ENCODE measurements at places on chromosomes 12 and 14.

- DNase-seq = no peak
Measured at GRCh38 chr12:41944216-41944615, 200.5 kb downstream of the GXYLT1 start.

GRCh38 chr14:69519204-69520100 lies 34.9 kb downstream of the PLEKHD1 start:
- no peak for DNase-seq

DNA sequence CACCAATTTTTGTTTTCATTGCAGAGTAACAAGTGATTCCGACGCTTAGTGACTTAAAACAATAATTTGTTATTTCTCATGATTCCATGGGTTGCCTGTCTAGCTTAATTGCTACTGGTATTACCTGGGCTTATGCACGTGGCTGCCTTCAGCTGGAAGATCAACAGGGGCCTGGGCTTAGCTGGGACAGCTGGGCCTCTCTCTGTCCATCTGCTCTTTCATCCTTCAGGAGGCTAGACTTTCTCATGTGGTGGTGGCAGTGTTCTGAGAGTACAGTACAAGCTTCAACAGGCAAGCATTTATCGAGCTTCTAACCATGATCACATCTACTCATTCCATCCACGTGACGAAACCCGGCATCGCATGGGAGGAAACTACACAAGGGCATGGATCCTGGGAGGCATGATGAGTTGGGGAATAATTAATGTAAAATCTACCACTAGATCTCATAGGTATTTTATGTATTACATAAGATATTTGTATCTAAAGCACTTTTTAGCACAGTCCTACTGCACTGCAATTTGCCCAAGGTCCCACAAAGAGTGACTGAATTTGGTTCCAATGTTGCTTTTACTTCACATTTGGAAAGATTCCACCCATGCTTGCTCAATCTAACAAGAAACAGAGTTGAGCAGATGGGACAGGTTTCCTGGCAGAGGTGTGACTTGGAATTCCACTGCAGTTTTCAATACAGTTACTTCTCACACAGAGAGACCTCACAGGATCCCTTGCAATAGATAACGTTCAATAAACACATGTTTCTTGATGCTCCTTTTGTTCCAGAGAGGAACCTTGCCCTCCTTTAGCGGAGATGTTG lies 153.1 kb upstream of the FRMD6 start:
- DNase-seq = no peak

GRCh38 chr14:65336191-65336591 lies 76.3 kb upstream of the FUT8 start:
- DNase-seq = peak; percentile 86

GRCh38 chr12:40828593-40828990 lies 136.4 kb downstream of the CNTN1 start:
- DNase-seq = no peak

GRCh38 chr12:67039995-67040860 lies 228.9 kb upstream of the CAND1 start:
- DNase-seq = no peak

GRCh38 chr12:71958056-71958455 lies 19.4 kb downstream of the TPH2 start:
- no peak for DNase-seq

GRCh38 chr12:121799156-121799841 lies 4.5 kb upstream of the SETD1B start:
- peak; percentile 92 for DNase-seq

DNA sequence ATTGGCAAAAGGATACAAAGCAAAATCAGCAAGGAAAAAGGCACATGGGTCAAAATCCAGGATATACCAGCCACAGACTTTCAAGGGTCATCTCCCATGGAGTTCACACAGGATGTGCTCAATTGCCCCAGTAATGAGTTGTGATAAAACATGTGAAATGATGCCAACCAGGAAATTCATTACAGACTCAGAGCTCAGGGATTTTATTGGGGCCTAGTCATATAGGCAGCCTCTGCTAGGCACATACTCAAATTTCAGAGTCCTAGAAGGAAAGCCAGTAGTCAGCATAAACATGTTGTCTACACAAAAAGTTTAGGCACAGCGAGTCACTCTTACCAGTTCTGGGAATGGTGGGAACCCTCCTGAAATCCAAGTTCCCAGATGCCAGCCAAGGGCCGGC lies 64.4 kb upstream of the OSBPL8 start:
- peak; percentile 57 for DNase-seq

DNA sequence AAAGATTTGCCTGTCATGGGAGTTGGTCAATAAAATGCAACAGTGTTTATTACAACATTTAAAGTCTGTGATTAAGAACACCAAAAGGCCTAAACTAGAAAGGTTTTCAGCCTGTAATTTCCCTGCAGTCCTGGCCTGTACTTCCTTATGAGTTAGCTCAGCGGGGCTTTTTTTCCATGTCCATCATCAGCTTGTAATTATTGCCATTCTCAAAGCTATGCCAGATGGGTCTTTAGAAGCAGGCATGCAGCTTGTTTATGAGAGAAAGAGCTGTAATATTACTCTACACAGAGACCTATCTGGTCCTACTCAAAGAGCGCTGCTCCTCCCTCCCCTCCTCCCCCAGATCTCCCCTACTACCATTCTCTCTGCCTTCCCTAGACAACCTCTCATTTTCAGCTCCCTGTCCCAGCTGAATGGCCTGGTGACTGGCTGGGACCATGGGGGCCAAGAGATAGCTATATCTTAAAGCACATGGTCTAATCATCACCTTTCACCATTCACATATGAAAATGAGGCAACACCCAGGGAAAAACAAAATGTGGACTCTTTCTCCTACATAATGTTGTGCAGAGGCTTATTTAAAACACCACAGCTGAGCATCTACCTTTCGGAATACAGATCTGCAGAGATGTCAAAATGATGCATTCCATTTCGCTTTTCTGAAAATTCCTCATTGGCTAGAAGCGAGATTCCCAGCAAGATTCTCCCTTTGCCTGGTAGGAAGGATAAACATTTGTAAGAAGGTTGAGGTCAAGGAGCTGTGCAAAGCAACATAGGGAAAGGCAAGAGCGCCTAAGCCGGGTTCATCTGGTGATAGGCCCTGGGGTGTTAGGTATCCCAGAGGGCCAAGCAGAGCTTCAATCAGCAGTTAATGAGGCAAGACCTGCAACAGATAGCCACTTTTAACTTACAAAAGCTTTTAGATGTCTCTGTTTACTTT lies 209.7 kb upstream of the CDKN3 start:
- DNase-seq = no peak

- DNase-seq = no peak
Measured at GRCh38 chr14:38145142-38145541, 62.6 kb upstream of the SSTR1 start.

GRCh38 chr14:100440207-100440631 lies 117.1 kb downstream of the SLC25A47 start:
- peak; percentile 51 for DNase-seq

- DNase-seq = no peak
Measured at GRCh38 chr12:109222062-109222461, 87.0 kb downstream of the FOXN4 start.

DNA sequence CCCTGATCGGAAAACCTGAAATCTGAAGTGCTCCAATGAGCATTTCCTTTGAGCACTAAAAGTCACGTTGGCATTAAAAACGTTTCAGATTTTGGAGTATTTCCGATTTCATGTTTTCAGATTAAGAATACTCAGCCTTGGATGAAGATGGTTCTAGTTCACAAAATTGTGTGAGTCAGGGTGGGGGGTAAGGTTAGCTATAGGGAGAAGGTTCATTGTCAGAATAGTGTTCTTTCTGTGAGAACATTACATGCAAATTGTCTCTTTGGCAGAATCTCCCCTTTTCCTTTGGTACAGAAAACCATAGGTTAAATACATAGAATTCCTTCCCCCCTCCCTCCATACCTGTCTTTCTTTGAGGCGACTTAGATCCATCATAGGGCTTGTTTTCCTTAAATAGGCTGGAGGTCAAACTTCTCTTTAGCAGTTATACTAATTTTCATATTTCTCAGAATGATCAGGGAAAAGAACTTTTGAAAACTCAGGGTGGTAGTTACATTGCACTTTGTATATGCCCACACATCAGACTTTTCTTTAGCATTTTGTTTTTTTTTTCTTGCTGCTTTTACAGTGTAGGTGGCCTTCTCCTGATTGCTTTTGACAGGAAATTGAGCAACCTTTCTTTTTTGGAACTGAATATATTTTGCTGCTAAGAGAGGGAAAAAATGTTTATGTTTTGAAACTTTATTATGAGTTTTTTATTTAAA lies 503.5 kb downstream of the PCNX1 start:
- DNase-seq = no peak

- no peak for DNase-seq
Measured at GRCh38 chr14:47763188-47763854, 87.9 kb upstream of the MDGA2 start.

- DNase-seq = peak; percentile 8
Measured at GRCh38 chr12:121240484-121241101, 30.7 kb downstream of the P2RX4 start.

DNA sequence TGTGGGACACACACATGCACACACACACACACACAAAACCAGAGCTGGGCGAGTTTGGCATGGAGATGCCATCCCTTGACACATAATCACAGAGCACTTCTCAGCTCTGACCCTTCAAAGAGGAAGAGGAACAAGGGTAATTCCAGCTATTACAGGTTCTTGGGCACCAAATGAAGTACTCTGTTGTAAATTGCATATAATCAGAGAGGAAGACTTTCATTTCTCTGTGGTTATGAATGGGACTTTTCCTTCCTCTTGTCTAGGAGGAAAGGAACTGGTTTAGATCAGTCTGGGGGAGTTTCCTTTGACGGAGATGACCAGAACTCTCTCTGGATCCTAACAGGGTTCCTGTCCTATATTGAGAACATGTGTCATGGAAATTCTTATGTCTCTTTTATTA lies 26.4 kb upstream of the FGF6 start:
- DNase-seq = no peak

- DNase-seq = no peak
Measured at GRCh38 chr14:69326611-69327010, 66.7 kb downstream of the GALNT16 start.

GRCh38 chr12:110543252-110543959 lies 39.7 kb downstream of the PPTC7 start:
- peak; percentile 87 for DNase-seq

- peak; percentile 14 for DNase-seq
Measured at GRCh38 chr14:94571950-94572349, 9.3 kb upstream of the SERPINA5 start.

DNA sequence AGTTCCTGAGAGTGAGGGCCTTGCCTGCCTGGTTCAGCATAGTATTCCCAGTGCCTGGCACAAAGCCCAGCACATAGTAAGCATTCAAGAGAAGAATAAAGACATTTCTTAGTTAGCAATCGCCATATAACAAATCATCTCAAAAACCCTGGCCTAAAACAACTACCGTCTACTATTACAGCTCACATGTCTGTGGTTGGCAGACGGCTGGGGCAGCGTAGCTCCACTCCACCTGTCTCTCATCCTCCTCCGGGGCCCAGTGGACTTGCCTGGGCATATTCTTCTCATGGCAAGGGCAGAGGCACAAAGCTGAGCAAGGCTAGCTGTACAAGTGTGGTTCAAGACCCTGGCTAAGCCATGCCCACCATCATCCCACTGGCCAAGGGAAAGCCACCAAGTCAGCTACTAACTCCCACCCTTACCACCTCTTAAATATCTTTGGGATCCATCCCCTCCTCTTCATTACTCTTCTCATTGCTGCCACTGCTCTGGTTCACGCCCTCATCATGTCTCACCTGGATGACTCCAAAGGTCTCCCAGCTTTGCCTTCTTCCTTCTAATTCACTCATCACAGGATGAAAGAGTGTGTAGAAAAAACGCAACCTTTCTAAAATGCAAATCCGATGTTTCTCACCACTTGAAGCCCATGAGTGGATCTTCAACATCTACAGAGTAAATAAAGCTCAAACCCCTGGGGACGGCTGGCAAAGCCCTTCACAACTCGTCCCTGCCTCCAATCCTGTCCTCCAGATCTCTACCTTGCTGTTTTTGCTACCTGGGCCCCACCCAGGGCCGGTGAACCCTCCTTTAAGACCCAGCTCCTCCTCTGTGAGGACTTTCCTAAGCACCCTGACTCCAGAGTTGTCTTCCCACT lies 10.4 kb downstream of the TMEM229B start:
- no peak for DNase-seq

DNA sequence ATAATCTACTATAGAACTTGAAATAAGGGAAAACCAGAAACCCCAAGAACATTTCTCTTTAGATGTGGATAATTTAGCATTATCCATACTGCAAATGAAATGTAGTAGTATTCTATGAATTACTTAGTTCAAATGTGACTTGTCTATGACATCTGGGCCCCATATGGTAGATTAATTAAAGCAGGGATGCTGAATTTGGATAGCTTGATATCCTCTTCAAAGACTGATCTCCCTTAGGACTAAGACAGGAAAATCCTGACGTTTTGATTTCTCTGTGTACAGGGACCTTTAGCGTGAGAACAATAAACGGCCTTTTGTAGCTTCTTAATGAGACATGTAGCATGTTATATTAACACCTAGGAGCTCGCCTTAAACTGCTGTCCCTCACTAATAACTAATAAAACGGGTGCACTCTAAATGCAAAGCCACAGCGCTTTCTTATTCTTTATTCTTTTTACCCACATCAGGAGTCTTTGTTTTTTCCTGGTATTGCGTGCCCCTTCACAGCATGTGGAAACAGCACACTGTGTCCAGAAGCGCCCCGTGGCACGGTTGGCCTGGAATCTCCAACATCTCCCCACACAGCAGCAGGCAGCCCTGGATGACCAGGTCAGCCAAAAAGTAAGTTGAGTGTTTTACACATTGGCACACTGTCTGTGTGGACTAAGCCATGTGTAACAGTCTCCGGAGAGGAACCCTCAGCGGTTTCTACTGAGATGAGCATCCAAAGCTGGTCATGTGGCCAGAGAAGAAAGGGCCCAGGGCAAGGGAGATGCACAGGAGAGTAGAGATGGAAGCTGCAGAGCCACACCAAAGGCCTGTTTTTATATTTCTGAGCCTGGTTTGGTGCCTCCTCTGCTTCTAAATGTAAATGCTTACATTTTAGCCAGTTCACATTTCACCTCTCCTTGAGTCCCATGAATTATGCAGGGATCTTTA lies 93.1 kb downstream of the SRGAP1 start:
- DNase-seq = no peak

- DNase-seq = peak; percentile 63
Measured at GRCh38 chr12:29732191-29732590, 51.6 kb downstream of the TMTC1 start.

DNA sequence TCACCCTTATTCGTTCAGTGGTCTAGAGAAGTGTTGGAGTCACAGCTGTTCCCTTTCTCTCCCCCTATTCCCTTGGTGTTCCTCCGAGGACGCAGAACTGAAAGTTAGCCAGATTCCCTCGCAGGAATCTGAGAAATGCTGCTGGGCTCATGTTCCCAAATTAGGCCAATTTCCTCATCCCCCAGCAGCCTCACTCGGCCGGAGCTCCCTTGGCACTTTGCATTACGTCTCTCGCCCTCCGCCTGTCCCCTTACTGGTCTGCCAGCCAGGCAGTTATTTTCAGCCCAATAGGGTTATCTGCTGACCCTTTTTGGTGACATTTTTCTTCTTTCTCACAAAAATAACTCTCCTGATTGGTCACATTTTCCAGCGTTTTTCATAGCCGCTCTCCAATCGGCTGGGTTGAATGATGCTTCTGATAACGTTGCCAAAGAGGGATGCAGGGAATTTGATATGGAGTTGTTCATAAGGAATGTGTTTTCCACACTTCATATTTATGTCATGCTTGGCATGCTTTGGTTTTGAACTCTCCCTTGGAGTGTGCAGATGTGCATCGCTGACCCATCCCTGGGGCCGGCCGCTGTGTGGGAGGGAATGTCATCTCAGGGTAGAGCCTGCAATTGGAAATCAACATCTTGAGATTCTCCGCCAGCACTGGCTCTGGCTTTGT lies 9.9 kb downstream of the IFT43 start:
- no peak for DNase-seq

- peak; percentile 48 for DNase-seq
Measured at GRCh38 chr14:92973261-92973797, 50.4 kb downstream of the CHGA start.

GRCh38 chr14:94767321-94767878 lies 2.5 kb downstream of the GSC start:
- no peak for DNase-seq
